Stimulated activated CD8-positive, alpha-beta memory T cell treated with anti-CD3 and anti-CD28 coated beads, Interleukin-4, amount 100 ng/mL, for 4 hours (primary cell): ENCODE measurements at places on chromosomes 1 and 21.

GRCh38 chr1:216034506-216034905, 388.7 kb downstream of the USH2A start:
- no peak for DNase-seq

- no peak for DNase-seq
These were observed 189.9 kb upstream of the AJAP1 start for GRCh38 chr1:4464478-4464877.

DNA sequence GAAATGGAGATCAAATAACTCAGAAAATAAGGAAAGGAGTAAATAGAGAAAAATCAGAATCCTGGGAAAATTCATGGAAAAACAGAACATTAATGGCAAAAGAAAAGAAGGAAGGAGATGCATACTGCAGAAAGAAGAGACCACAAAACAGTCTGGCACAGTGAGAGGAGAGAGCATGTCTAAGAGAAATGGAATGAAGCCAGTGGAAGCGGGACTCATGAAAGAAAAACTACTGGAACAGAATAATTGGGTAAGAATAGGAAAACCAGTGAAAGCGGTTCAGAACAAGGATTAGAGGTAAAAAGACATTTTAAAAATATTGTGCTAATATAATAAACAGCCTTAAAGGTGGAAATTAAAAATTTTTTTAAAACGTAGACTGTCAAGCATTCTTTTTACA, 93.6 kb upstream of the GREM2 start:
- DNase-seq = no peak

- DNase-seq = no peak
These were observed 183.0 kb downstream of the SDCCAG8 start for GRCh38 chr1:243438815-243439214.

DNA sequence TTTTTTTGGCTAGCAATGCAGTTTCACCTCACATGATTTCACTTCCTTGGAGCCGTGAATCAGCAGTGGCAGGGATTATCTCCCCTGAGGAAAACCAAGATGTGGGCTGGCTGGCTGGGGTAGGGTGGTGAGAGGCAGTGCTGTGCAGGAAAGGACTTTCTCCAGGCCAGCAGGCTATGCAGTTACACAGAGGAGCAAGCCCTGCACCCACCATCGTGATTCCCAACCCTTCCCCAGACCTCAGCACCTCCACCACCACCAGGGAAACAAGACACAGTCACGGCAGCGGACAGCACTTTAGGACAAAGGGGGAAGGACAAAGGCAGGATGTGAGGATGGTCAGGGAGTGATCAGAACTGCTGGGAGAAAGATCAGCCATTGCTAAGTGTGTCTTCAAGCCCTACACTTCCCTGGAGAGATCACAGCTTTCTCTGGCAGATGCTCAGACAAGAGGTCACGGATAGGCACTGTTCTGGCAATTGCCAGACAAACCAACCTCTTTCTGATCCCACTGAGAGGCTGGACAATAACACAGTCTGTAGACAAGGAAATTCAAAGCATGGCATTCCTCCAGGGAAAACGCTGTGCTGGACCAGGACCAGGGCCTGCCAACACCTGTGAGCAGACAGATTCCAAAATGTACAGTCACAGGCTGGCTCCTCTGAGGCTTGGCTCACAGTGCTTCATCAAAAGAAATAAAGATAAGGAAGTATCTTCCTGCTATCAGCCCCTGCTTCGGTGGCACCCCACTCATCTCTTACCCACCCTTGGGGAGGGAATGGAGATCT, 509.4 kb downstream of the SMYD3 start:
- DNase-seq = no peak

- DNase-seq = no peak
These were observed 60.8 kb downstream of the PGM1 start for GRCh38 chr1:63653976-63654375.

DNA sequence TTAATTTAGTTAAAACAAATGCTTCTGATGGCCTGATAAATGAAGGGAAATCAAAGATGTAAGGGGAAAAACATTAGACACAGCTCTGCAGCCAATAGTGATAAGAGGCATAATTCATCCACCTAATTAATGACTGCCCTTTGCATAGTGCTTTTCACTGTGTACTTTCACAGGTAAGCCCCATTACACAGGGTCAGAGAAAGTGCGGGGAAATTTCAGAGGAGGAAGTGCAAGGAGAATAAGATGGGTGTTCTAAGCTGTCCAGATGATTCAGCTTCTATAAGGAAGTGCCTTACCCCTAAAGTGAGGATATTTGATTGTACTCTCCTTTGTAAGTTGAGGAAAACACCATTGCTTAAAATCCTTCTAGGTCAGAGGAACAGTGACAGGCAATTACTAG, 88.0 kb downstream of the NR5A2 start:
- DNase-seq = no peak

DNA sequence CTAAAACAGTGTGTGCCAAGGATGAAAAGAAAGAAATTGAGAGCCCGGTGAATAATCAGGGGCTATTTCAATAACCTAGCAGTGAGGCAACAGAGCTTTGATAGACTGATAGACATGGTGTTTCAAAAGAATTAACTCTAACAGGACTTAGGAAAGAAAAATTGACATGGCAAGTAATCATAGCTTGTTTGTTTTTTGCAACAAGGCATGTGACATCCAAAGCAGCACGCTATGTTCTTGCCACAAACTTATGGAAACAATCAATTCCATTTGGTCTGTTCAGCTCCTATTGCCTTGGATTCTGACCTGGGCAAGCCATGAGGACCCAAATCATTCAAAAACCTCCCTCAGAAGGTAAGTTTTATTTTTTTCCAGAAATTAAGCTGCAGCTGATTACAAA, 608.5 kb downstream of the SMYD3 start:
- no peak for DNase-seq

- no peak for DNase-seq
These were observed 99.4 kb upstream of the EDEM3 start for GRCh38 chr1:184854036-184854435.

DNA sequence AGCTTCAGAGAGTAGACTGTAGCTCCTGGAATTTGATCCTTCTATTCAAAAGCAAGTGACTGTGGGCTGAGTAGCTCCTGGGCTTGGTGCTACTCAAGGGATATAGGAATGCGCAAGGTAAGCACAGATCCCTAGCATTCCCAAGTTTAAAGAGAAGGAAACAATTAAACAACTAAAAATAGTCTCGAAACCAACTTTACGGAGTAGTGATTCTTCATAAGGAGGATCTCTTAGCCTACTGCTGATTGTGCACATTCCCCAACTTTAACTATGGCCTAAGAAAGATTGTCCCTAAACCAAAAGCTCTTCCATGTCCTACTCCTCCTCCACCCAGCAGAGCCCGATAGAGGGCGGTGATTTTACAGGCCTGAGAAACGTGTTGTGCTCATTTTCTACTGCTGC, 226.5 kb upstream of the CAMK1G start:
- no peak for DNase-seq
